ENCODE measurements at places on chromosomes 3 and 15.

- no peak for DNase-seq
These were observed 621 bp upstream of the PARP6 start for GRCh38 chr15:72272997-72273352.

DNA sequence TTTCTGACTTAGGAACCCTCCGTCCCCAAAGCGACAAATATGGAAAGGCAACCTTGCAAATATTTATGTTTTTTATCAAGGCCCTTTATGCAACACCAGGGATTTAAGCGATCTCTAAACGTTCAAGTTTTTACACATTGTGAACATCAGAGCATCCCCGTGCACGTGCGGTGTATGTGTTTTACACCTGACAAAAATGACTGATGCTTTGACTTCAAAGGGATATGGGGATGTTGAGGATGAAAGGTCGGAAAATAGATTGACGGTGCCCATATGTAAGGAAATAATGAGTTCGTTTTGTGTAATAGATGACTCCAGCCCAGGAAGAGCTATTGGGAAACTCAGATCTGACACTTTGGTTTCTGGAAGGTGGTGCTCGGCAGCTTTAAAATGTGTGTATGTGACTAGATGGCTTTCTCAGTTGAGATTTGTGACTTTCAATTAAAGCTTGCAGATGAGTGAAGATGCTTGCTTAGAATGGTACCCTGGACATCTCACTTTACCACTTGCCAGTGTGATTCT lies 866 bp downstream of the SLC49A4 start:
- no peak for DNase-seq

GRCh38 chr3:116929505-116930222 lies 220.1 kb downstream of the TUSC7 start:
- DNase-seq: no peak

- DNase-seq: no peak
These were observed 261.0 kb downstream of the PYDC2 start for GRCh38 chr3:191721990-191722389.

GRCh38 chr3:151101270-151101969 lies 16.0 kb downstream of the MED12L start:
- DNase-seq: no peak

DNA sequence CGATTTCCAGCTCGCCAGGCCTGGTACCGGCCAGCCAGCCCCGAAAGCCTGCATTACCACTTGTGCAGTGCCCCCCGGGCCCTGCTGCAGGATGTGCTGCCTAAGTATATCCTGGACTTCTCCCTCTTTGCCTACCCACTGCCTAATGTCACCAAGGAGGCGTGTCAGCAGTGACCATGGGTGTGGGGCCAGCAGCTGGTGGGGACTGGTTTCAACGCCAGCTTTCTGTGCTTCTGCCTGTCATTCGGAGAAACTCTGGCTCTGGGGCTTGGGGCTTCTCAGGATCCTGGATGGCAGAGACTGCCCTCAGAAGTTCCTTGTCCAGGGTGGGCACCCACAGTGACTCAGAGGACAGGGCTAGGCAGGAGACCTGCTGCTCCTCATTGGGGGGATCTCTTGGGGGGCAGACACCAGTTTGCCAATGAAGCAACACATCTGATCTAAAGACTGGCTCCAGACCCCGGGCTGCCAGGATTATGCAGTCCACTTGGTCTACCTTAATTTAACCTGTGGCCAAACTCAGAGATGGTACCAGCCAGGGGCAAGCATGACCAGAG lies 1.5 kb downstream of the CHST14 start:
- DNase-seq: no peak

DNA sequence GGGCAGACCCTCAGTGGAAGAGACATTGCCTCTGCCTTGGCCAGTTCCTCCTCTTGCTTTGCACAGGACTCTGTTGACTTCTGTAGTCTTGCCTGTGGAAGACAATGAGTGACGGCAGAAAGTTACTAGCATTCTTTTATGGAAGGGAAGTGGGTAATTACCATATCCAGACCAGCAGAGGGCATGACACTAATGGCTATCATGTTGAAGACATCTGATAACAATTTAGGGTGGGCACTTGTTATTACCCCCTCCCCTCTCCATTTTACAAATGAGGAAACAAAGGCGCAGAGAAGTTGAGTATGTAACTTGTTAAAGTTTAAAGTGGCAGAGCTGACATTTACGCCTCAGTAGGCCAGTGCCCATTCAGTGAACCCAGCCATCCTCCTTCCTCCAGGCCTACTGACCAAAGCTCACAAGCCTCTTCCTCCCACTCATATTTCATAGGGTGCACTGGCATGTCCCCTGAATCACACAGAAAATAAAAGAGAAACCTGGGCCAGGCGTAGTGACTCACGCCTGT lies 48.2 kb upstream of the FMN1 start:
- DNase-seq: no peak

DNA sequence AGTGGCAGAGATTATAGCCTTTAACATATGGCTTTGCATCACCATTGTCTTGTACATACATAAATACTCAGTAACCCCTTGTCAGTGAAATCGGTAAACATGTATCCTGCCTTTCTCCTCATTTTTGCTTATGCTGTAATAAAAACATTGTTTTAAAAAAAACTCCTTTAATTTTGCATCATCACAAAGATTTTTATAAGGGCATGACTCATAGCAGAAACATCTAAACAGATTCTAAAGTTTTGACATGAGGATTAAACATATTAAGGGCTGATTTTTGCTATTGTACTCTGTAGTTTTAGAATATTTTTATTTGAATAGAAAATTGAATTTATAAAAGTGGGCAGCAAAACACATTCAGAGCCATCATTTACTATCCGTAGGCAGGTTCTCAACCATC lies 275.9 kb downstream of the ZIC4 start:
- DNase-seq: no peak

DNA sequence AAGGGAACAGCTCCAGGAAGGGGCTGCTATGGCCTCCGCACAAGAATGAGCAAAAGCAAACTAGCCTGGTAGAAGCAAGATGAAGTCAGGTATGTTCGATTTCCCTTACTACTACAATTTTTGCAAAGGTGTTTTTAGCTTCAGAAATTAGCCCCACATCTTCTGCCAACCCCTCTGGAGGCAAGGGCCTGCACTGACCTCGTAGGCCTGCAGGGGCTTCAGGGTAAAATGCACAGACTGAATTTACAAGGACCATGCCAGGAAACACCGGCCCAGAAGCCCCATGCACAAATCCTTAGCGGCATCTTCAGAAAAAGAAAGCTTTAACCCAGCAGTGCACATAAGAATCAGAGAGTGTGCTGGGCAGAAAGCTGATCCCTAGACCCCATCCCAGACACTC lies 53.0 kb downstream of the SLC6A1 start:
- no peak for DNase-seq

GRCh38 chr3:141291559-141292355 lies 60.1 kb downstream of the PXYLP1 start:
- no peak for DNase-seq

GRCh38 chr3:87122766-87123165 lies 104.3 kb upstream of the CHMP2B start:
- DNase-seq: no peak

DNA sequence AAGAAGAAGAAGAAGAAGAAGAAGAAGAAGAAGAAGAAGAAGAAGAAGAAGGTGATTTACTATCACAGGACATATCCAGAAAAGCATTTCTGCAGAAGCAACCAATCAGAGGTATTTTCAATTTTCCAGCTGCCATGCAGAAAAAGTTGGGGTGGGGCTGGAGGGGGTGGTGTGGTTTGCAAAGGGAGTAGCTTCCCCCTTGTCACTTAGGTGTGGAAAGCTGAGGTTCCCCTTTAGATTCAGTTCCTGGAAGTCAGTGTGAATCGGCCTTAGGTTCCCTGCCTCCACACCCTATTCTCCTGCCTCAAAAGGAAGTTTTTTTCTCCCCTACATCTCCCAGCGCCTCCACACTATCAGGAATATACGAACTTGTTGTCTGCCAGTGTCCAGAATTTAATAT lies 276.7 kb upstream of the ARRDC4 start:
- no peak for DNase-seq

GRCh38 chr3:111269777-111270176 lies 198.2 kb downstream of the NECTIN3 start:
- no peak for DNase-seq

- no peak for DNase-seq
These were observed 86.6 kb downstream of the GAP43 start for GRCh38 chr3:115709931-115710330.

- no peak for DNase-seq
These were observed 43.1 kb upstream of the TIPARP start for GRCh38 chr3:156631323-156631722.

GRCh38 chr3:186022931-186023330 lies 85.1 kb upstream of the TRA2B start:
- no peak for DNase-seq

DNA sequence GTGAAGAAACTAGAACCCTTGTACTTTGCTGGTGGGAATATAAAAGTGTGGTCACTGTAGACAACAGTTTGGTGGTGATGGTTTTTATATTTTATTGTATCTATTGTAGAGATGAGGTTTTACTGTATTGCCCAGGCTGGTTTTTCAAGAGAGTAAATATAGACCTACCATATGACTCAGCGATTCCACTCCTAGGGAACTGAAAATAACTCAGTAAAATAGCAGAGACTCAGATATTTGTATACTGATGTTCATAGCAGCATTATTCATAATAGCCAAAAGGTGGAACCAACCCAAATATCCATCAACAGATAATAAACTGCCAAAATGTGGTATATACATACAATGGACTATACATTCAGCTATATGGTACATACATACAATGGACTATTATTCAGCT lies 68.8 kb upstream of the IL12A start:
- DNase-seq: no peak

- DNase-seq: no peak
These were observed 5.4 kb upstream of the MASP1 start for GRCh38 chr3:187296911-187297310.

- no peak for DNase-seq
These were observed 136.8 kb upstream of the BNIP2 start for GRCh38 chr15:59825901-59826300.

GRCh38 chr3:14358426-14359211 lies 43.8 kb upstream of the SLC6A6 start:
- no peak for DNase-seq

- no peak for DNase-seq
These were observed 106.7 kb downstream of the GABRB3 start for GRCh38 chr15:26665957-26666791.

DNA sequence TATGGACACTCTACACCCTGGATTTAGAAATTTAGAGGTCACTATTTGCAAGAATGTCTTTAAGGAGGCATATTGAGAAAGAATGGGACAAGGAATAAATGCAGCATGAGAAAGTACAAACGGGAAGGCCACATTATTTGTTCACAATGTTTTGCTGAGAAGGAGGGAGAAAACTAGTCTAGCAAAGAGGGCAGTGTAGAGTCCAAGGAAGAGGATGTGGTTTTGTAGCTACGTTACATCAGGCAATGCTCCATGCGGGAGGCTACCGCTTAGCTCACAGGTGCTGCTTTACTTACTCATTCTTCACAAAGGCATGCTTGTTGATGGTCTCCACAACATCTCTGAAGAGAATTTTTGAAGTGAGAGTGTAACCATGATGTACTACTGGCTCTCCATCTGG lies 191.1 kb downstream of the PLCH1 start:
- DNase-seq: no peak

DNA sequence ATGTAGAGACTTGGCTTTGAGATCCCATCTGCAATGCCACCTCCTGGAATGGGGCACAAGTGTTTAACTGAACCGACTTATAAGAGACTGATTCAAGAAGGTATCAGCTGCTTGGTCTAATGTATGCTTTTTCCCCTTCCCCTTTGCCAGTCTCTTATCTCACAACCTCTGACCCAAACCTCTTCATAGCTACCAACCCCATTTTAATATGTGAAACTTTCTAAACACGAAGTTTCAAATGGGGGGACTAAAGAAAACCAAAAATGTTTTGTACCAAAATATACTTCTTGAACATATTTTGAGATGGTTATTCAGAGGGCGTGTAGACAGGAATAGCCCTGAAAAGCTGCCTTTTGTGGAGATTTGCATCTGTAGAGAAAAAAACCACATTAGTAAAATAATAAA lies 73.1 kb downstream of the OXSM start:
- DNase-seq: no peak

GRCh38 chr3:48897460-48898376 lies 964 bp downstream of the SLC25A20 start:
- no peak for DNase-seq

DNA sequence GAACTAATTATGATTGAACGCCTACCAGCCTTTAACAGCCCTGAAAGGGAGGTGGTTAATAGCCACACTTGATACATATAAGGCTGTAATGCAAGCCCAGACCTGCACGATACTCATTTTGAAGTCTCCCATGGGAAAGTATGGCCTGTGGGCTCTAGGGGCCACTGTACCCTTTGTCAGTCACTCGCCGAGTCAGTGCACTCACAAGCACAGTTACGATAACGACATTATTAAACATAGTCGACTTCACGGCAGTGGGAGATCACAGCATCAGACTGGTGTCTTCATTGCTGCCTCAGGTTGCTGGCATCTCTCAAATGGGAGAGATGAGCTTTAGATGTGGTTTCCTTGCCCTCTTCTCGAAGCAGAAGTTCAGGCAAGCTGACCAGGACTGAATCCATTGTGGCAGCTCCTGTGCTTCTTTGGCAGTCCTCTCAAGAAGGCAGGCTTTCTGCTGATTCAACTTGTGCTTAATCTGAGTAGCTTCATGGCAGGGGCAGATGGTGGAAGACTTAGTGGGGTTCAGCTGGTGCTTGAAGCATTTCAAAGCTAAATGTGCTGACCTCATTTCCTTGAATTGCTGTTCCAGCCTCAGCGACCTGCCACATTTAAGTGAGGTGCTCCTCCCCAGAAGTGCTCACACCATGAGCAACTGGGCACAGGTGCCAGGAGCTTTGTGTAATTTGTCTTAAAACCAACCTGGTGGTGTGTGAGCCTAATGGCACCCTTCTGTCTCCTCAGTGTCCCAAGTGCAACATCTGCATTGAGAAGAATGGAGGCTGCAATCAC lies 15.8 kb upstream of the P4HTM start:
- no peak for DNase-seq

GRCh38 chr3:127908951-127909350 lies 6.1 kb upstream of the KBTBD12 start:
- DNase-seq: no peak

DNA sequence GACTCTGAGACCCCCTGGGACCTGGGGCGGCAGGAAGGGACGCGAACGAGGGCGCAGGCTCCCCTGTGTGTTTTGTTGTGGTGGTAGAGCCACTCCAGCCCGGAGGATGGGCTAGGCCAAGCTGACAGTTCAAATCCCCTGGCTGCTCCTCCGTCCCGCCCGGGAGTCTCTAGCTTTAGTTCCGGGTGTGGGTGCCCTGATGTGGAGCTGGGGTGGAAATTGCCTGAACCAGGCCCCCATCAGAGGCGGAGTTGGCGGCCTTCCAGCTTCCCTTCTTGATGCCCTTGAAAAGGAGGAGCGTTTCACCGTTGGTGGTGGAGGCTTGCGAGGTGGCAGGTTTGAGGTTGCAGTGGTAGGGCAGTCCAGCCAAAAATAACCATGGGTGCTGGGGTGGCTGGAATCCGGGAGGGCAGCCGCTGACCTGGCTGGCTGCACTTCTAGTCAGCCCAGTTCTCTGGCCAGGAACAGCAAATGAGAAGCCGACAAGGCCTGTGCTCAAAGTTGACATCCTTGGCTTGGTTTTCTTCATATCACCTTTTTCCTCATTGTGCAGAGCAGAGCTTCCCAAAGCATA lies 817 bp downstream of the CLK3 start:
- DNase-seq: peak; percentile 37

- DNase-seq: no peak
These were observed 54.5 kb upstream of the ATP11B start for GRCh38 chr3:182738583-182739411.
